Vagina (tissue), 2 donors: ENCODE measurements at places on chromosomes 16 and 17. TPM values are rescaled to one million over a fixed set of nuclear protein-coding genes. Genes with fewer than 3 reads are reported as not detected.

Gene C17orf78
- not detected for total RNA-seq

Gene TERB1
- total RNA-seq: not detected

Gene ACSM2A
- not detected for total RNA-seq

- DNase-seq: no peak
Measured at GRCh38 chr16:58741976-58742375, 7.9 kb upstream of the GOT2 start.

DNA sequence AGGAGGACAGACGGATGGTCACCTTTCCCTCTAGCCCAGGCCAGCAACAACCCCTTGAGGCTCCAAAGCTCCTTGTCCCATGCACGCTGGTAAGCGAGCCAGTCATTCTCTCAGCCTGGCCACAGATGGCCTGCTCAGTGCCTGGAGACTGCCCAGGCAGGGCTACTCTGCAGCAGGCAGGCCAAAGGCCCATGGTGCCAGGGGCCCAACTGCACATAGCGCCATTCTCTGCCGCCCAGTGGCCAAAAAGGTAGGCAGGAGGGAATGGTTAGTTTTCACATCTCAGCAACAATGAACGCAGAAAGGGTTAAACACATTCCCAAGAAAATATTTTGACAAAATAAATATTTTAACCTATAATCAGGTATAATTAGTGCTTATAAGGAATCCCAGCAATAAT is 7.7 kb upstream of the SREBF1 start:
- DNase-seq: no peak

DNA sequence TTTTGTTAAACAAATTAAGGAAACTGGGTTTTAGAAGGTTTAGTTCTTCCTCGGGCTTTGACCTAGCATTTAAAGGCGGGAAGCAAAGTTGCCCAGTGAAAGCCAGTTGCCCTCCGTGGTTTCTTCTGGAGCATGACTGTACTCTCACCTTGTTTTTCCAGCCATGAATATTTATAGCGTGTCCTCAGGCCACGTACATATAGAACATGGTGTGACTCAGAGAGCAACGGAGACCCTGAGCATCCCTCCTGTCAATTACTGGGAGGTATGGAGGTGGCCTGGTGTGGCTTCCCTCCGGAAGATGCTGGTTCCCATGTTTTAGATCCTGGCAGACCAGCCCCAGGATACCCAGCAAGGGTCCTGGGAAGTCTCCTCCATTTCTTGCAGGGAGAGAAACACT is 48.4 kb downstream of the AKAP1 start:
- DNase-seq: no peak

DNA sequence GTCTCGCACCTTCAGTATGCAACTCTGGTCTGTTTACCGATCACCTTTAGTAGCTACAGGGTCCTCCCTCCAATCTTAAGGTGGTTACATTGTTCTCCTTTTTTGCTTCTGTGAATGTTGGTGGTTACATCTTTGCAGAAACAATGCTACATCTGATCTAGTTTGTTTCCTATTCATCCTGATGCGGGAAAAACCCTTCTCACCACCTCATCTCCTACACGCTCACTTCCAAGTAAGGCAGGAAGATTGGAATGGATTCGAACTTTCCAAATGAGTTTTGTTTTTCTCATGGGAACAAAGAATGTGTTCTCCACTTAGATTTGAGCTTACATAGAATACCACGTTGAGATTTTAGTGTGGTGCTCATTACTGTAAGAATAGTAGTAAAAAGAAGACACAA is 14.5 kb downstream of the ZC3H18 start:
- no peak for DNase-seq

GRCh38 chr16:81165411-81166097 is 69.4 kb upstream of the GCSH start:
- no peak for DNase-seq
